CD4-positive, alpha-beta T cell (primary cell): ENCODE measurements at places on chromosomes 11 and 22.

- DNase-seq: no peak
- no peak overlapping the region for H3K27ac ChIP-seq
- no peaks in the 10 kb centered on the region for H3K27me3 ChIP-seq
These were observed 18.7 kb downstream of the RNF141 start for GRCh38 chr11:10522276-10522675.

- H3K27ac ChIP-seq: no peak overlapping the region
- no peaks in the 10 kb centered on the region for H3K36me3 ChIP-seq
- no peaks in the 10 kb centered on the region for H3K4me1 ChIP-seq
- DNase-seq: no peak
- no peak overlapping the region for H3K4me3 ChIP-seq
These were observed 312.9 kb downstream of the CNTN5 start for GRCh38 chr11:99333621-99334020.

DNA sequence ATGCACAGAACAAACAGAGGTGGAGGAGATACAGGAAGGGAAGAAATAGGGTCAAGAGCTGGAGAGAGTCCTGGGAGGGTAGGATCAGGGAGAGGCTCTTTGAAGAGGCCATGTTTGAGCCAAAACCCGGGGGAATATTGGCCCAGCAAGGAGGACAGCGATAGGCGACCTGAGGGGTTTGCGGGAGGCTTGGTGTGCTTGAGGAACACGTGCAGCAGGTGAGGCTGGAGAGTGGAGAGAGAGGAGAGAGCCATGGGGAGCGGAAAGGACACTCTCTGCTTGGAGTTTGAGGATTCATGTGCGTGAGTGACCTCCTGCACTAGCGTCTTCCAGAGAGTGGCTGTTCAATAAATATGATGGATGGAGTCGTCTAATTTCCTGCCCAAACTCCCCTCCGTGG, 4.7 kb upstream of the B3GAT1 start:
- no peak for DNase-seq
- no peaks in the 10 kb centered on the region for H3K36me3 ChIP-seq
- H3K4me3 ChIP-seq: no peak overlapping the region
- peaks cover 10% of the 10 kb centered on the region for H3K4me1 ChIP-seq
- peaks cover 15% of the 10 kb centered on the region for H3K27me3 ChIP-seq

- no peaks in the 10 kb centered on the region for H3K36me3 ChIP-seq
- no peak overlapping the region for H3K4me3 ChIP-seq
- H3K27me3 ChIP-seq: peaks cover 16% of the 10 kb centered on the region
These were observed 79.5 kb downstream of the PDE2A start for GRCh38 chr11:72594493-72595291.

DNA sequence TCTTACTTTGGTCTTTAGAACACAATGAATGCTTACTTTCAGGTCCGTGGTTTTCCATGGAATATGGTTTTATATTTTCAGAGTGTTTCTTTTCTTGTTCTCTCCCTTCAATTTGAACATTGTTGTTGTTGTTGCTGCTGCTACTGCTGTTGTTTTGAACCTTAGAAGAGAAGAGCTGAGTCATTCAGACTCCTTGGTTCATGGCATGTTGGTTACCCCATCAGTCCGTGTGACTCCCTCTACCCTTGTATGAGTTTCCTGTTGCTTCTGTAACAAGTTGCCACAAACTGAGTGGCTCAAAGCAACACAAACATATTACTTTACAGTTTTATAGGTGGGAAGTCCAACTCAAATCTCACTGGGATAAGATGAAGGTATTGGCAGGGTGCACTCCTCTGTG, 511.0 kb downstream of the INSC start:
- no peaks in the 10 kb centered on the region for H3K4me1 ChIP-seq
- no peak for DNase-seq
- H3K4me3 ChIP-seq: no peak overlapping the region
- no peak overlapping the region for H3K27ac ChIP-seq

- no peak for DNase-seq
- H3K4me1 ChIP-seq: no peaks in the 10 kb centered on the region
- H3K36me3 ChIP-seq: peaks cover 18% of the 10 kb centered on the region
These were observed 25.0 kb upstream of the TMPRSS5 start for GRCh38 chr11:113730887-113731726.
